Right kidney (tissue), 9 donors: ENCODE measurements at places on chromosomes 6 and 20.
A peak's percentile ranks its signal among the peaks of the same experiment; 100 is the strongest.

- DNase-seq, result no peak
Observed at GRCh38 chr20:42093542-42094440, 475.6 kb upstream of the CHD6 start.

DNA sequence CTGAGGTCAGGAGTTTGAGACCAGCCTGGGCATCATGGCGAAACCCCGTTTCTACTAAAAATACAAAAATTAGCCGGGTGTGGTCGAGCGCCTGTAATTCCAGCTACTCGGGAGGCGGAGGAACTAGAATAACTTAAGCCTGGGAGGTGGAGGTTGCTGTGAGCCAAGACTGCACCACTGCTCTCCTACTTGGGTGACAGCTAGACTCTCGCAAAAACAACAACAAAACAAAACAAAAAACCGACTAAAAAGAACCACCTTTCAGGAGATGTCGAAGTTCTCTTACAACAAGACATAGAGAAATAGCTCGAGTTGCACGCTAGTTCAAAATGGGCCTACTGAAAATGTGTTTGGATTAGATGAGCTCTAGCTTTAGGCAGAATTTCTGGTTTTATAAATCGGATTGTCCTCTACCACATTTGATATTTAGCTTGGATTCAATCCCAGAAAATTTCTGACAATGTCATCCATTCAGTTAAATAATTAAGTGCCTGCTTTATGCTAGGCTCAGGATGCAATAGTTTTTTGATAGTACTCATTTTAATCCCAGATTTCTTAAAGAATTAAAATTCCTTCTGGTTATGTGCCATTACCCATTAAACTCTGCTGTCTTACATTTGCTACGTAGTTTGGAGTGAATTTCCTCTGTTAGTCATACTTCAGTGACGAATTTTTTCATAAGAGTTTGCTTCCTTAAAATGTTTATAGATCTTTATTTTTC is 137.5 kb upstream of the SHLD1 start:
- DNase-seq, result no peak

DNA sequence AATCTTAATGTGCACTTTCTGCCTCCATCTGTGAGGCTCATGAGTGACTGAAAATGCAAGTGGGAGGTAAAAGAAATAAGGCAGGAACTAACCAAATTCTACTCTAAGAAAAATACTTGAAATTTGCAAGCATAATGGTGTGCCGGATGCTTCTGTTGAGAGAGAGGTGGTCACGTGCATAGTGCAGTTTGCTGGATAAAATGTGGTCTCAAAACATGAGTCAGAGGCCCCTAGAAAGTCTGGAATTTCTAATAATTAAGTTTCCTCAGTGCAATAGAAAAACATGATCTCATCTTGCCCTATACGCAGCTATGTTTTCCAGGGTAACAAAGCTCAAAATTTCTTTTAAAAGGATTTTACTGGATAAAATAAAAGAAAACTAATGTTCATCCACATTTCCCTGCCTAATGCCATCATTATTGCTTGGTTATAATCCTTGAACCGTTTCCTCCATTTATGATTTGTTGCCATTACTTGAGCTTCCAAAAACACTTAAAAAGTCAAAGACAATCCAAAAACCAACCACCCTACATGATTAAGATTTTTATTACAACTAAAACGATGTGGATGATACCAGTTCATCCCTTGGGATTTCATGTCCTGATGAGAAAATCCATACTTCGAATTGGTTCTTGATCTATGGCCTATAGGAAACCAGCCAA is 351.7 kb upstream of the ARID1B start:
- no peak for DNase-seq

DNA sequence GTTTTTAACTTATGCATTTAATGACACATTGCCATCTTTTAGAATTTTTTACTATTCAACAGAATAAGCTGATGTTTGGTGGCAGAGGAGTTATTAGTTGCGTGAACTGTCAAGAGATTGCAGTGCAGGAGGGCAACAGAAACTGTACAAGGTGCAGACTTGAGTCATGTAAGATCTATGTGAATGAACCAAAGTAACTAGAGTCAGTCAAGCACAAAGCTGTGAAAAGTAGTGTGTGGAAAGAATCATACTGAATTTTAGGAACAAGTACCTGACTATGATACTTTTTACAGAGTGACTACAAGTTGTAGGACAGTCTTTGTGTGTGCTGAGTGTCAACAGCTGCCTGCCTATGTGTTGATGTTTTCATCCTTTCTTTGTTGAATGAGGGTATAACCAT is 2.7 kb upstream of the C6orf163 start:
- DNase-seq, result no peak

DNA sequence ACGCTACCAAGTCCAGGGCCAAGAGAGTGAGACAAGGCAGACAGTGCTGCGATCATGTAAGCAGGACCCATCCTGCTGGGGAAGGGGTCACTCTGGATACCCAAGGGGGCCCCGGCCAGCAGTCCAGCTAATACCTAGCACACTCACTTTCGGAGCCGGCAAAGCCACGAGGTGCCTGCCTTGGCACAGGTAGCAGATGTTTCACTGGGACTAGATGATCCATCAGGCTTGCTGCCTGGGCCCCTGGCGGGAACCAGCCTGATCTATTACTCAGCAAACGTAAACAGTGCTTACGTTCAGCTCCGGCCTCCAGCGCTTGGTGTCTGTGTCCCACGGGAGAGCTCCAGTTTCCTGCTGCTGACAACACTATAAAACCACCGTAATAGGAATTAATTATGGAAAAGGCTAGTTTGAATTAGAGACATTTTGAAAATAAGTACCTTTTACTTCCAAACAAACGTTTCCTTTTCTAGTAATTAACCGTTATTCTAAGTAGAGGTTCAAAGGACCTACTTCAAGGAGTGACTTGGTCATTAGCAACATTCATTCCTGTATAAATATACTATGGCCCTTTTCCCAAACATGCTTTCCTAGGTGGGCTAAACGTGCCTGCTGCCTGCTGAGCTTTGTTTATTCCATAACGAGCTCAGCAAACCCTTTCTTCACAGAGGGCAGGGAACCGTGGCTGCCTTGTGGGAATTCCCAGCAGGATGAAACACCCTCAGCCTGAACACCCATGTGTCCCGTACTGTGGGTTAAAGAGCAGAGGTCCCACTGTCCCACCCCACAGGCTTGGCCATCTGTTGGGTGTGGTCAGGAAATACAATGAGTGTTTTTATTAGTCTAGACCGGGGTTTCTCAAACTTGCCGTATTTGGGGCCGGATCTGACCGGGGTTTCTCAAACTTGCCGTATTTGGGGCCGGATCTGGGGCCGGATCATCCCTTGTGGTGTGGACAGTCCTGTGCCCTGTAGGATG is 18.4 kb downstream of the SLC22A23 start:
- DNase-seq, result no peak

DNA sequence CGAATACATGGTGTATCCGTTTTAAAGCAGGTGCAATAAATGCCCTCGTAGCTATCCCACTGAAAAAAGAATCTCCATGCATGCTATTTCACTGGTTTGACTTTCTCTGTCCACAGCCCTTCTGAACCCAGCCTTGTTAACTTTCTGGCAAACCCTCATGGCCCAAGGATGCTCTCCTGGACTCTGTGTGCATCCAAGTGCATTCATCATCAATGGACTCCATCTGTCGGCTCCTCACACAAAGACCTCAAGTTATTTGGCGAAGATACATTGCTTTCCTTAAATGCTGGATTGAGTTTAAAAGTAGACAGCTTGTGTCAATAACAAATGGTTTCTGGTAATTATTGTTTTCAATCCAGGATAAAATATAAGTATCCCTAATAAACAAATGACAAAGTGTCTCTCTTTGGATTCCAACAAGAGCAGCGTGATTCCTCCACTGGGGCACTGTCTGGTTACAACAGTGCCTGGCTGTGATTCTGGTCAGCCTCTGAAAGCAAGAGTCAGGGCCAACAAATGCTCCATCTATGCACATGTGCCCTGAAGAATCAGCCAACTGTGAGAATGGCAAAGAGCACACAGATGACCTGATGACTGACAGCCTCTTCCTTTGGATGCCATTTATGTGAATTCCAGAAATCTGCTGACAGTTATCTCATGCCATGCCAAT is 55.7 kb downstream of the FYN start:
- no peak for DNase-seq

DNA sequence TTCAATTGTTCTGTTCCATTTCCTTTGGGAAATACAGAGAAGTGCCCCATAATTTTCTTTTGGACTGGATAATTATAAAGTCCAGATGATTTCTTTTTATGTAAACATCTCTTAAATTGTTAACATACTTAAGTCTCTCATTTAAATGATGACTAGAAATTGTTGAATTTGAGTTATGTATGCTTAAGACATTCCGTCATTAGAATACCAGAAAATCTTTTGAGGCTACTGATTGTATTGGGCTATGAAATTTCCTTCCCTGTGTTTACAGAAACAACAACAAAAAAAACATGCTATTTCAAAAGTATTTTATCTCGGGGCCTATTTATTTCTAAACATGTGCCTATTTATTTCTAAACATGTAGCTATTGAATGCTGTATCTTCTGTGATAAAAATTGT is 125.4 kb downstream of the SH3BGRL2 start:
- DNase-seq, result no peak

DNA sequence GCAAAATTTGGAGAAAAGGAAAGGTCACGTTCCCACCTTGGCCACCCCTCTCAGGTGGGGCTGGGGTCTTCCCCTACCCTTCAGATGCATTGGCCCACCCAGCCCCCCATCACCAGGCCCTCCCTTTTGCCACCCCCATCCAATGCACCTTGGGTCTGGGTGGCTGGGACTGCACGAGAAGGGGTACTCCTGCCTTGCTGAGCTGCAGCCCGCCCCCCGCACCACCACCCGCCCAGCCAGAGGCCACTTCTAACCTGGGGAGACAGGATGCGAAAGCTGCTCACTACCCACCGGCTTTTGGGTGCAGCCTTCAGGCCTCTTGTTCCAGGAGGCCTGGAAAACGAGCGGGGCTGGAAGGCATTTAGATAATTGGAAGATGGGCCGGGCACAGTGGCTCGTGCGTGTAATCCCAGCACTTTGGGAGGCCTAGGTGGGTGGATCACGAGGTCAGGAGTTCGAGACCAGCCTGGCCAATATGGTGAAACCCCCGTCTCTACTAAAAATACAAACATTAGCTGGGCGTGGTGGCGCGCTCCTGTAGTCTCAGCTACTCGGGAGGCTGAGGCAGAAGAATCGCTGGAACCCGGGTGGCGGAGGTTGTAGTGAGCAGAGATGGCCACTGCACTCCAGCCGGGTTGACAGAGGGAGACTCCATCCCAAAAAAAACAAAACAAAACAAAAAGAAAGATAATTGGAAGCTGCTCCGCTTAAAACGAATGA is 1.2 kb upstream of the CDC25B start:
- no peak for DNase-seq

GRCh38 chr6:56102216-56102615 is 145.2 kb downstream of the COL21A1 start:
- DNase-seq, result no peak

GRCh38 chr6:170279977-170280688 is 10.7 kb downstream of the DLL1 start:
- peak; percentile 71 for DNase-seq

DNA sequence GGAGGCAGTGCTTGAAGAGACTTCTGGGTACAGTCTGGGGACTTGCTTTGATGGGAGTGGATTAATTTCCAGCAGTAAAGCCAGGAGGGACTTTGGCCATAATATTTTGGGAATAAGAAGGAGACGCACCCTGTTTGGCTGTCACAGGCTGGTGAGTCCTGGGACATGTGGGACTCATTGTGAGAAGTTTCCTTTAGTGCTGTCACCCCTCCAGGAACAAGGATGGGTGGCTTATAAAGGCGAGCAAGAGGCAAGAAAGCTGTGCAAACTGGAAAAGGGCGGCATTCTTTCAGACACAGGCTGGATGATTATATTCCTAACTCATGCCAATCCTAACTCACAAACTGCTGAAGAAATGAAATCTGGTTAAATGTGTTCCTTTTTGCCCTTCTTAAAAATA is 77.5 kb upstream of the KCNK16 start:
- DNase-seq, result no peak

DNA sequence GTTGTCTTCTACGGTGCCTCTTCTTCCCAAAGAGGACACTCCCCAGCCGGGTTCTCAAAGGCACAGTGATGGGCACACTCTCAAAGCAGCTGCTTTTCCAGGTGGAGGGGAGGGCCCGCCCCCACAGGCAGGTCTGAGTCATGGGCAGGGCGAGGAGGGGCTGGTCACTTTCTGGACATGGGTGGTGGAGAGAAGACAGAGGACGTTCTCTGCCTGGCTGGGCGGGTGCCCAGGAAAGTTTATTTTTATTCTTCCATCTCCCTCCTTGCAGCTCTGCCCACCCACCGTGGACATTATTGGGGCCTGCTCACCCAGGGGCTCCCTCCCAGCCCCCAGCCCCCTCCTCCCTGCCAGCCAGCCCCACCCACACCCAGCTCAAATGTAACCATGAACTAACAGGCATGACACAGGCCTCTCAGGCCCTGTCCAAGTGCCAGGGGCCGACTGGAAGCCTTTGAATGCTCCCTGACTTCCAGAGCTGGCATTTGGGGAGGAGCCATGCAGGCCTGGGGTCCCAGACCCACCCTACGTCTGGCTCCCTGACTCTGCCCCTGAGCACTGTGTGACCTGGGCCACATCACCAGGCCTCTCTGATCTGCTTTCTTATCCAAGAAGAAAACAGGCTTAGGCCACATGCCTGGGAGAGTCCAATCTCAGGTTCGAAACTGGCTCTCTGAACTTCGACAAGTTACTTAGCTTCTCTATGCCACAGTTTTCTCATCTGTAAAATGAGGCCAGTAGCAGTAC is 8.0 kb downstream of the TGM2 start:
- no peak for DNase-seq

DNA sequence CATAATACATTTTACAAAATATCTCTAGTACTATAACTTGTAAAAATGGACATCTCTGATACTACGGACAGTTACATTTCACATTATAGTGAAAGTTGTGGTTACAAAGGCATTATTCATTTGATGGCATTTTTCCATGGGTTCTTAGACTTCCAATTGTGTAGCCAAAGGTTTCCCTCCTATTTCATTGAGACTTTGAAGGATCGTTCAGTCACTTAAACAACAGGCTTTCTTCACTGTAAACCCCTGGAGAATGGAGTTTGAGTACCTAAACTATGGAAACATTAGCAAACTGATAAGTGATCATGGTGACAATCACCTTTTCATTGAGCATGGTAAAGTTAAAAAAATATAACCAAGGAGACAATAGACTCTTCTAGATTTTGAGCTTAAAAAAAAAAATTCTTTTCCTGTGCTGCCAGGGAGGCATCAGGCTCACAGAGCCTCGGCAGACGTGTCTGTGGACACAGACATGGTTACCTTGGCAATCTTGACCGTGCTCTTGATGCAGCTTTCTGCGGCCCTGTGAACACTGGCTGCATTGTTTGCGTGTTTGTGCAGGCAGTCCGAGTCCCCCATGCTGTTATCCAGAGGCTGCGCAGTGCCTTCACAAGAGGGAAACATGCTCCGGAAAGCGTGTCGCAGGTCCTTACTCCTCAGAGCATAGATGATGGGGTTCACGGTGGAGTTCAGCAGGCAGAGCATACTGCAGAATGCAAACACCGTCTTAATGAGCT is 22.6 kb downstream of the CNR1 start:
- no peak for DNase-seq

- peak; percentile 63 for DNase-seq
Observed at GRCh38 chr6:111603040-111603439, 2.6 kb downstream of the TRAF3IP2 start.
